ENCODE measurements at places on chromosomes 1 and 21.

- no peak for DNase-seq
Observed at GRCh38 chr1:206514813-206515387, 7.6 kb downstream of the RASSF5 start.

DNA sequence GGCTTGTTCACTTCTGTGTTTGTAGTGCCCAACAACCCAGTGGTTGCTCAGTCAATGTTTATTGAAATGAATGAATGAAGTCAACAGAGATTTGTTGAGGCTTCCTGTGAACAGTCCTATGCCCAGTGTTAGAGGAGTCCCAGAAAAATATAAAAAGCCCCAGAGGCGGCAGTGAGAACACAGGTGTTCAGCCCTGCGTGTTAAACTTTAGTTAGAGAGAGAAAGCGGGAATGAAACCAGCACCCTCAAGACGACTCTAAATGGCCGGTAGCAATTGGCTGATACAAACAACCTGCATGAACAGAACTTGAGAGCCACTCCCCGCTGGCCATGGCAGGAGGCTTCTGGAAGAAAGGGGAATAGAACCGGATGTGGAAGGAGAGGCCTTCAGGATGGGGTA is 22.6 kb downstream of the TMEM51 start:
- no peak for DNase-seq

DNA sequence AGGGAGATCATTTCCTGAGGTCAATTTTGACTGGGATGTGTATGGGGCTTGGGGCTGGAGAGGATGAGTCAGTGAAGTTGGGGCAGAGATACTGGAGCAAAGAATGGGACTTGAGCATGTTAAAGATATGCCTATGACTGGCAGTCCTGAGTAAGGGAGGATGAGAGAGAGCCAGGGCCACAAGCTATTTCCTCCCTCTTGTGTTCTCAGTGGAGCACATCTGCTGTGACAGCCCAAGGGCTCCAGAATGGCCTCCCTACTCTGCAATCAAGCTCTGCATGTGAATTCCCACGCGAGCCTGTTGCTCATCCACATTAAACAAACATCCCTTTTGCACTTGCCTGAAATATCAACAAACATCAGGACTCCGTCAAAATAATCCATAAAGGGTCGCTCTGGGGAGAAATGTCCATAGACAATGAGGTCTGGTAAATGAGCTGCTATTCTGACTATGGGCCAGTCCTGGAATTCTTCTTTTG is 9.2 kb downstream of the ADCY10 start:
- no peak for DNase-seq

GRCh38 chr1:40350391-40350790 is 23.1 kb upstream of the SMAP2 start:
- DNase-seq: no peak

GRCh38 chr1:230792691-230793462 is 45.7 kb downstream of the CAPN9 start:
- no peak for DNase-seq

DNA sequence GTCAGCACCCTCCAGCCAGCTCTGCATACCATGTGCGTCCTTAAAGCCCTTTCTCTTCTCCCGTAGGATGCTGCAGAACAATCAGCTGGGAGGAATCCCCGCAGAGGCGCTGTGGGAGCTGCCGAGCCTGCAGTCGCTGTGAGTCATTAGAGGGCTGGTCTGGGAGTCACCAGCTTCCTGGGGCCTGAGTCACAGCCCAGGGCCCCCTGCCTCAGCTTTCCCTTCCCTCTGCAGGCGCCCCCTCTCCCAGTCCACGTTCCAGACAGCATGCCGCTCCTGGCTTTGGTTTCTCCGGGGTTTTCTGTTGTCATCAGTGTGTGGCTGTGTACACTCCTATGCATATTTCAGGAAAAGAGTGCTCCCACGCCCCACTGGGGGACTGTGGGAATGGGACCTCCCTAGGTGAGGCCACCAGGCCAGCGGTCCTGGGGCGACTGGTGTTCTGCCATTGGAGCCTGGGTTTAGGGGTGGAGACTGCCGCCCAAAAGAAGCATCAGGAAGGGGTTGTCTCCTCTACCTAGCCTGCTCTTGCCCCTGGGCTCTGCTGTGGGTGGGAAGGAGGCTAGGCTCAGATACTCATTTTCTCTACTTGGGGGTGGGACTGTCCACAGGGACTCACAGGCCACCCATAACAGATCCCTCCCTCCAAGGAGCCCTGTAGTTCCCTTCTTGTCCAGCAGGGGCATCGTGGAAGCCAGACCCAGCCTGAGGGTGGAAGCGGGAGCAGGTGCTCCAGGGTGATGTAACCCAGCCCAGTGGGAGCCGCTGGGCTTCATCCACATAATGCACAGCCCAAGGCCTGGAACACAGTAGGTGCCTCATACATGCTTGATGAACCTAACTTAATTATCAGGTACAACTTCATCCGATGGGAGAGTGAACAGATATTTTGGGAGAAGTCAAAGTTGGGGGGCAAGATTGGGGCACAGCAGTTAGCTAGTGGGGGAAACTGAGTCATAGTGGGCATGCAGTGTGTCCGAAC is 42.5 kb downstream of the LGR6 start:
- peak; percentile 12 for DNase-seq

GRCh38 chr1:107599220-107599619 is 365.8 kb downstream of the VAV3 start:
- no peak for DNase-seq

DNA sequence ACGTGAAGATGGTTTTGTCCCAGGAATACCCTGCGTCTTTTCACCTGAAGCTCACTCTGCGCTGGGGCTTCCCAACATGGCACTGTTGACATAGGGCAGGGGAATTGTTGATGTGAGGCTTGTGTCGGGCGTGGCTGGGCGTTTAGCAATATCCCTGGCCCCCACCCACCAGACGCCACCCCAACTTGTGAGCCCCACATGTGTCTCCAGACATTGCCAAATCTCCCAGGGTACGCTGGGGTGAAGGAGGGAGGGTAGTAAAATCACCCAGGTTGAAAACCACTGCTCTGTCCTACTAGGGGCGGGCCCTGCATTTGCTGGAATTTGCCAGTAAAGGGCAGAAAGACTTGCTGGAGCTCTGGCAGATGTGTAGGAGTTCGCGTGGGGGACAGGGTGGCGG is 36.0 kb downstream of the SPSB1 start:
- no peak for DNase-seq

DNA sequence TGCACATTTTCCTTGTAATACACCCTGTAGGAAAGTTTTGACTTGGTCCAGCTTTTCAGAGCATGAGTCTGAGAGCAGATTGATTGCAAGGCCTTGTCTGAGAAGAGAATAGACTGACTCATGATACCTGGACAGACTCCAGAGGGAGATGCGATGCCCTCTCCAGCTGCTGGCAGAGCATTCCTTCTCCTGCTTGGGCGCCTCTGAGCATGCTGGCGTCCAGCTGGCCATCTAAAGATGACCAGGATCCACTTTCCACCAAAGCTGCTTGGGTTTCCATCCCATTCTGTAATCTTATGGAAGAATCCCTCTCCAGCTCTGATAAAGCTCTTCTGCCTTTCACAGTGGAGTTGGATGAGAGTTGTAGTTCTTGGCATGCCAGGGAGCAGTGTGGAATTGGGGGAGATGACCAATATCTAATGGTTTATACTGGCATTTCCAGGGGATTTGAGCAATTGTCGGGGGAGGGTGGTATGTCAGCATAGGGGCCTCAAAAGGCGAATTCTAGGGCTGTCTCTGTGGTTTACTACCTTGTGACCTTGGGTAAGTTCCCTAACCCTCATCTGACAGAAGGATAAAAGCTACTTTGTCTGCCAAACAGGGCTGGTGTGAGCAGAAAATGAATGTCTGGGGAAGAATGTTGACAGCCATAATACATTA is 19.5 kb downstream of the SZRD1 start:
- no peak for DNase-seq

DNA sequence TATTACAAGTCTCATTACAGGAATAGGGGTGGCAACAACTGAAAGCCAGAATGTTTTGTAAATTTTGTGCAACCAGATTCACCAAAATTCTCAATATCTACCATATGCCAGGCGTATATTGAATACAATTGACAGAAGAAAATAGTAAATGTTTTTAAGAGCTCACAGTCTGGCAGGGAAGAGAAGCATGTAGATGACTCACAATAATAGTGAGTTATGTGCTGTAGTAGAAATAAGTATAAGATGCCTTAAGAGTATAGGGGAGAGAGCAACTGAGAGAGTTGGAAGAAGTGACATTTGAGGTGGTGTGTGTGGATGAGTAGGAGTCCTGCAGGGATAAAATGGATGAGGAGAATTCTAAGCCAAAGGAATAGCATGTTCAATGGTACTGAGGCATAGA is 170.5 kb upstream of the FGGY start:
- DNase-seq: no peak

- DNase-seq: no peak
Observed at GRCh38 chr1:226511296-226511695, 37.3 kb upstream of the STUM start.

DNA sequence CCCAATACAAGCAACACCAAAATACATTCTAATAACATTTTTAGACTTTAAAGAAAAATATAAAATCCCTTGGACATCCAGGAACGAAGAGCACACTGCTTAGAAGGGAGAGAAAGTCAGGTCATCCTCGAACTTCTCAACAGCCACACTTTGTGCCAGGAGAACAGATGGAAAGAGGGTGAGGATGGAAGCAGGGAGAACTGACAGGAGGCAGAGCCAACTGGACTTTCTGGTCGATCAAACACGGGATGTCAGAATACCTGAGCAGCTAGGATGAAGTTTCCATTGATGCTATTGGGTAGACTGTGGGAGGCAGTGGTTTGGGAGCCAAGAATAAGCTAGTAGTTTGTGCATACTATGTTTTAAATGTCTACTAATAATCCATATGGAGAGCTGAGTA is 111.4 kb downstream of the TOMM20 start:
- DNase-seq: no peak

GRCh38 chr1:162229549-162229948 is 147.1 kb downstream of the SPATA46 start:
- no peak for DNase-seq

- no peak for DNase-seq
Observed at GRCh38 chr21:33029385-33029921, 3.7 kb downstream of the OLIG2 start.

GRCh38 chr1:162323023-162323422 is 53.6 kb downstream of the SPATA46 start:
- DNase-seq: no peak

DNA sequence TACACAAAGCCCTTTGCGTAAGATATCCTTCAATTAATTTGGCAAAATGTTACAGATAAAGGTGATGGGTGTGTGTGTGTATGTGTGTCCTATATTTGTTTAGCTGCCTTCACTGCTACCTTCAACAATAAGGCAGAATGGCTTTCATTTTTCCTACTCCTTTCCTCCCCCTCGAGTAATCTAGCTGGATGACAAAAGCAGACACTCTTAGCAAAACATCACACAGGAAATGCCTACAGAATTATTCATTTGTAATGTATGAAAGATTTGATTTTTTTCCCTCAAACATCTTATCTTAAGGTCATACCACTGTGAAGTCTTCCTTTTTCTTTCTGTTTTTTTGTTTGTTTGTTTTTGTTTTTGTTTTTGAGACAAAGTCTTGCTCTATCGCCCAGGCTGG is 10.6 kb downstream of the PTPN22 start:
- DNase-seq: no peak

DNA sequence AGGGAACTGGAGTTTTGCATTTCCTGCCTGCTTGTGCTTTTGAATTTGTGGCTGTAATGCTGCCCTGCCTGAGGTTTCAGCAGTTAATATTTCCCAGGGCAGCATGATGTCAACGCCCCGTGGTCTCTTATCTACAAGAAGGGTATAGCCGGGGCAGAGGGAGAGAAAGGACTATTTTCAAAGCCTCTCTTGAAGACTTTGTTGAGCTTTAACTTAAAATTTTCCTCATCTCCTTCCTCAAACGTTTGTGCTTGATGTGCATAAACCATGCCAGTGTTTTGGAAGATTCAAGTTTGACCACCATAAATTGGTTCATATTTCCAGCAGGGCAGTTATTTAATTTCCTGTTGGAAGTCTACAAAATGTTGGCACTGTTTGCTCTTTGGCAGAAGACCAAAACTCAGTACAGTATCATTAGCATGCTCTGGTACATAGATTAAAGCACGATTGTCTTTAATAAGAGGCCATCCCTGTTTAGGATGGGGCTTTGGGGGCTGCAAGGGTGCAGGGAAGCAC is 43.4 kb downstream of the ROR1 start:
- no peak for DNase-seq

GRCh38 chr1:15185617-15186016 is 32.1 kb downstream of the TMEM51 start:
- no peak for DNase-seq

- DNase-seq: no peak
Observed at GRCh38 chr21:15094706-15095105, 29.9 kb upstream of the NRIP1 start.

- DNase-seq: no peak
Observed at GRCh38 chr1:175690298-175690697, 53.1 kb downstream of the TNR start.

GRCh38 chr1:81731989-81732388 is 68.7 kb upstream of the ADGRL2 start:
- DNase-seq: no peak

GRCh38 chr1:91499904-91500755 is 521 bp upstream of the CDC7 start:
- peak; percentile 80 for DNase-seq

- peak; percentile 78 for DNase-seq
Observed at GRCh38 chr1:119611701-119612113, 36.4 kb downstream of the ZNF697 start.

- no peak for DNase-seq
Observed at GRCh38 chr1:201112173-201112731, at the start of gene CACNA1S. CACNA1S (minus strand) TSS chr1:201112426; CDS start chr1:201112339, 87 bp downstream.

- DNase-seq: no peak
Observed at GRCh38 chr21:32666258-32666657, 54.1 kb upstream of the CFAP298 start.

DNA sequence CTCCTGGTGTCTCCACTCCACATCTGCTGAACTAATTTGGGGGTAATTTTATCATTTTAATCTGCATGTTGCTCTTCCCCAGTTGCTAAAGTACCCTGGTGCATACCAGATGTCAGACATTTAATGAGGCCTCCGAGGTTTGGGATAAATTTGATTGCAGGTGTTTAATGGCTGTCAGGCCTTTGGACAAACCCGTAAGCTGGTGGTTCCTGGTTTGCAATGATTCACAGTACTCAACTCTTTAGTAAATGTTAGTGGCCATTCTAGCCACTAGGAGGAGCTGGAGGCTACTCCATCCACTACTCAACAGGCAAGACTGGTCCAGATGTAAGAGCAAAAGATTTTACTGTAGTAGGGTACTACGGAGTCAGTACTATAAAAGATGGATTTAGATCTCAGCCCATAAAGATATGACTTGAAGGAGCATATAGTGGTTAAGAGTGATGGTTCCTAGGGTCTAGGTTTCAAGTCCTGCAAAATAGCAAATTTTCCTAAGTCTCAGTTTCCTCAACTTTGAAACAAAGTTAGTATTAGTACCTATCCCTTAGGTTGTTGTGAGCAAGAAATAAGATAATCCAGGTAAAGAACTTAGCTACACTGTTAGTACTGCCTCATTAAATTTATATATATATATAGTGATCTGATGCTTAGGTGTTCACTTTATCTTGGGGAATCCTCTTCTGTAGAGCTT is 132.8 kb downstream of the SNX7 start:
- peak; percentile 38 for DNase-seq

GRCh38 chr1:172351346-172351745 is 69.1 kb upstream of the C1orf105 start:
- no peak for DNase-seq

GRCh38 chr1:212504171-212504803 is 71.6 kb downstream of the NENF start:
- no peak for DNase-seq

- no peak for DNase-seq
Observed at GRCh38 chr1:6412896-6413295, 6.8 kb downstream of the HES2 start.

GRCh38 chr1:43963006-43963405 is 6.8 kb upstream of the DPH2 start:
- no peak for DNase-seq

Data from NCI-H2227 treated with DMSO at 0.1 percent for 48 hours (cell line).